A673 (cell line): ENCODE measurements at places on chromosomes 3 and 15.

DNA sequence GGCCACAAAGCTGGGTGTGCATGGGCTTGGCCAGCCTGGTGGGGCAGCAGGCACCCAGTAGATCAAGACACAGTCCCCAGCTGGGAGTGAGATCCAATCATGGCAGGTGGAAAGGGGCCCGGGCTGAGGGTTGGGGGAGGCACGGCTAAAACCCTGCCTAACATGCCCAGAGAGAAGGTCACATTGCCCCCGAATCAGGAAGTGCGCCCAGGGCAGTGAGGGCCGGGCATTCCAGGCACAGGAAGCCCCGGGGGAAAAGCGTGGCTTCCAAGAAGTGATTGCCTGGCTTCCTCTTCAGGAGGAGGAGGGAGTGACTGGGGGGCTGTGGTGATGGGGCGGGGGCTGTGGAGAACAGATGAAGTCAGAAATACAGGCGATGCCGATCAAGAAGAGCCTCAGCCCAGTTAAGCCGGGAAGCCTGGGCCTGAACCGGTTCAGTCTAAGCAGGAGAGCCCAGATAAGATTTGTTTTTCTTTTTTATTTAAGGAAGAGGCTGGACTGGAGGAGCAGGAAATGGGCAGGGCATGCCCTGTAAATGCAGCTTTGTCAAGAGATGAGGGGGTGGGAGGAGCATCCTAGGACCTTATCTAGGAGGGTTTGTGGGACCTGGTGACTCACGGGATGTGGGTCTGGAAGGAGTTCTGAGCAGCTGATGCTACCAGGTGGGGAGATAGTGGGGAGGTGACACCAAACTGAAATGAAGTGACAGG lies 83.9 kb downstream of the CHSY1 start:
- no peak overlapping the region for H3K4me3 ChIP-seq
- peaks cover 19% of the 10 kb centered on the region for H3K4me1 ChIP-seq
- H3K27me3 ChIP-seq = no peaks in the 10 kb centered on the region
- peak overlapping the region; percentile 31 for H3K27ac ChIP-seq
- DNase-seq = no peak

DNA sequence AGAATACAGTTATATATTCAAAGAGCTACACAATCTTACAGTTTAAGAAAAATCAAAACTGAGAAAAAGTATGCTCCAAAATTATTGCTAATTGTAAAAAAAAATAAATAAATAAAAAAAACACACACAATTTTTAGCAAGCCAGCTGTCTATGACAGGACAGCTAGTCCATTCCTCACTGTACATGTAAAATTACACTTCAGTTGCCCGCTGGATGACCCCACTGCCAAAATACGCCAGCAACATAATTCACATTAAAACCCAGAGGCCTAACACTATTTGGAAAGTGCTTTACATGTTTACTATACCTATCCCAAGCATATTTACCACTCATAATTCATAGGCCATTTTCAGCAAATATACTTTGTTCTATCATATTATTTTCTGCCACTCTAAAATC lies 5.8 kb downstream of the MYO9A start:
- no peaks in the 10 kb centered on the region for H3K27me3 ChIP-seq
- H3K4me3 ChIP-seq = no peak overlapping the region
- peaks cover 9% of the 10 kb centered on the region for H3K4me1 ChIP-seq
- H3K36me3 ChIP-seq = no peaks in the 10 kb centered on the region

- H3K27ac ChIP-seq = no peak overlapping the region
- no peaks in the 10 kb centered on the region for H3K4me1 ChIP-seq
- no peaks in the 10 kb centered on the region for H3K27me3 ChIP-seq
Observed at GRCh38 chr3:192958219-192958872, 40.7 kb upstream of the MB21D2 start.

DNA sequence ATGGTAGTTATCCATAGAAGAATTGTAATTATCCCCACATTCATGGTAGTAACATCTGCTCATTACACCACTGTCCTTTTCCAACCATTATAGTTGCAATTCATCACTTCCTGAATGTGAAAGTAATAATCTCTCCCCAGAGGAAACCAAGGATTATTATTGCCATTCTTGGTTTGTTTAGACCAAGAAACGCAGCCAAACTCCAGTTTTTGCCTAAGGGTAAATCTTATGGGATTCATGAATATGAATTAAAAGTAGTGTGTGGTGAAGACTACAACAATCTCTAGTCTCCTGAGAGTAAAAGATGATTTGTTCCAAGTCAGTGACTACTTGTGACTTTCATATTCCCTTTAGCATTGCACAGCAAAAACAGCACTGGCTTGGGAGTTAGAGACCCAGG lies 45.7 kb upstream of the ABI3BP start:
- peak overlapping the region; percentile 71 for H3K27ac ChIP-seq
- H3K4me1 ChIP-seq = peaks cover 22% of the 10 kb centered on the region
- peak; percentile 87 for DNase-seq
- no peaks in the 10 kb centered on the region for H3K27me3 ChIP-seq
- no peaks in the 10 kb centered on the region for H3K36me3 ChIP-seq

- no peaks in the 10 kb centered on the region for H3K36me3 ChIP-seq
- no peaks in the 10 kb centered on the region for H3K27me3 ChIP-seq
- no peak overlapping the region for H3K27ac ChIP-seq
- DNase-seq = no peak
Observed at GRCh38 chr3:353191-353739, 156.7 kb downstream of the CHL1 start.

DNA sequence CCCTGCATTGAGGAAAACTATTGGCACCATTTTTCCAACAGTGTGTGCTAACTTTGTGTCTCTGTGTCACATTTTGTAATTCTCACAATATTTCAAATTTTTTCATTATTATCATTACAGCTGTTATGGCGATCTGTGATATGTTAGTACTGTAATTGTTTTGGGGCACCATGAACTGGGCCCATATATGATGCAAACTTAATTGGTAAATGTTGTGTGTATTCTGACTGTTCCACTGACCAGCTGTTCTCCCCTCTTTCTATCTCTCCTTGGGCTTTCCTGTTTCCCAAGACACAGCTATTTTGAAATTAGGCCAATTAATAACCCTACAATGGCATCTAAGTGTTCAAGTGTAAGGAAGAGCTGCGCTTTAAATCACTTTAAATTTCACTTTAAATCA lies 2.2 kb upstream of the CYP8B1 start:
- no peaks in the 10 kb centered on the region for H3K27me3 ChIP-seq
- H3K27ac ChIP-seq = no peak overlapping the region
- H3K4me3 ChIP-seq = no peak overlapping the region
- no peak for DNase-seq

DNA sequence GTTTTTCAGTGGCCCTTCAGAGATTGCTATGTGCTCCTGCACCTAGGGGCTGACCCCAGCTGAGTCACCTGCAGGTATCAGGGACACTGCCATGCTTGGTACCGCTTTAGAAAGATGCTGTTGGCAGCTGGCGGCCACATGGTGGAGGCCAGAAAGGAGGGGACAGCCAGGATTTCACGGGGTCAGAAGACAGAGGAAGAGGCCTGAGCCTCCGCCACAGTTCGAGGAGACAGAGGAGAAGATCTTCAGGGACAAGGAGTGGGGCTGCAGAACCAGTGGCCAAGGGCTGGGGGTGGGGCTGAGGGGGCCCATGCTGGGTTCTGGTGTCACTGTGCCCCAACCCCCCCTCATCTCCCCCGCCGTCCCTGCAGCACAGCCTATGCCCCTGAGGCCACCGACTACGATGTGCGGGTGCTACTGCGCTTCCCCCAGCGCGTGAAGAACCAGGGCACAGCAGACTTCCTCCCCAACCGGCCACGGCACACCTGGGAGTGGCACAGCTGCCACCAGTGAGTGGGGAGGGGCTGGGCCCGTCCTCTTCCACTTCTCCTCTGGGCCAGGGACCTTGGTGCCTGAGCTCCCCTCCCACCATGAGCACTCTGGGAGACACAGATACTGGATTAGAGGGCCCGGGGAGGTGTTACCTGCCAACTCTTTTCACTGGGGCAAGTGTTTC lies 19.9 kb downstream of the LOXL1 start:
- peaks cover 13% of the 10 kb centered on the region for H3K4me1 ChIP-seq
- H3K4me3 ChIP-seq = no peak overlapping the region
- H3K27ac ChIP-seq = no peak overlapping the region
- DNase-seq = no peak
- peaks cover 15% of the 10 kb centered on the region for H3K36me3 ChIP-seq

GRCh38 chr3:297585-297984 lies 101.0 kb downstream of the CHL1 start:
- no peaks in the 10 kb centered on the region for H3K4me1 ChIP-seq
- H3K27ac ChIP-seq = no peak overlapping the region
- peak; percentile 9 for DNase-seq
- no peaks in the 10 kb centered on the region for H3K27me3 ChIP-seq

- no peak overlapping the region for H3K4me3 ChIP-seq
- no peaks in the 10 kb centered on the region for H3K4me1 ChIP-seq
- no peaks in the 10 kb centered on the region for H3K27me3 ChIP-seq
- no peaks in the 10 kb centered on the region for H3K36me3 ChIP-seq
- DNase-seq = no peak
Observed at GRCh38 chr3:144708437-144708836, 736.8 kb downstream of the DIPK2A start.

GRCh38 chr3:72261566-72262564 lies 476.9 kb upstream of the PROK2 start:
- no peak for DNase-seq
- H3K4me1 ChIP-seq = no peaks in the 10 kb centered on the region
- H3K27ac ChIP-seq = no peak overlapping the region
- H3K36me3 ChIP-seq = no peaks in the 10 kb centered on the region

DNA sequence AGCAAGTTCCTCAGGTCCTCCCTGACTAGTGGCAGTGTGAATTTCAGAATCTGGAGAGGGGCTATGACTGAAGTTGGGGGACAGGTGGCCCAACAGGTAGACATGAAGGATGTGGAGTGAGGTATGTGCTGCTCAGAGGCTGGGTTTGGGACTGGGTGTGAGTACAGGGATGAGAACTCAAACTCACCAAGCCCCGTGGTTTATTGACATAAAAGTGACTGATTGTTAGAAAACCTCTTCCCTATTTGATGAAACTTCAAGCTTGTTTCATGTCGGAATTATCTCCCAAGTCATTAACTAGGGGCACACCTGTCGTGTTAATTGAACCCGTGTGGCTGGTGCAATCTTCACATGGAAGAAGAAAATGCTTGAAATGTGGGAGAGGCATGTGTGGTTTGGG lies 27.1 kb downstream of the FGD5 start:
- H3K27me3 ChIP-seq = peaks cover 54% of the 10 kb centered on the region
- no peaks in the 10 kb centered on the region for H3K36me3 ChIP-seq
- DNase-seq = no peak

- DNase-seq = no peak
- H3K4me1 ChIP-seq = no peaks in the 10 kb centered on the region
- H3K36me3 ChIP-seq = no peaks in the 10 kb centered on the region
- no peak overlapping the region for H3K27ac ChIP-seq
- H3K4me3 ChIP-seq = no peak overlapping the region
Observed at GRCh38 chr3:56137415-56137814, 330.9 kb downstream of the ERC2 start.

DNA sequence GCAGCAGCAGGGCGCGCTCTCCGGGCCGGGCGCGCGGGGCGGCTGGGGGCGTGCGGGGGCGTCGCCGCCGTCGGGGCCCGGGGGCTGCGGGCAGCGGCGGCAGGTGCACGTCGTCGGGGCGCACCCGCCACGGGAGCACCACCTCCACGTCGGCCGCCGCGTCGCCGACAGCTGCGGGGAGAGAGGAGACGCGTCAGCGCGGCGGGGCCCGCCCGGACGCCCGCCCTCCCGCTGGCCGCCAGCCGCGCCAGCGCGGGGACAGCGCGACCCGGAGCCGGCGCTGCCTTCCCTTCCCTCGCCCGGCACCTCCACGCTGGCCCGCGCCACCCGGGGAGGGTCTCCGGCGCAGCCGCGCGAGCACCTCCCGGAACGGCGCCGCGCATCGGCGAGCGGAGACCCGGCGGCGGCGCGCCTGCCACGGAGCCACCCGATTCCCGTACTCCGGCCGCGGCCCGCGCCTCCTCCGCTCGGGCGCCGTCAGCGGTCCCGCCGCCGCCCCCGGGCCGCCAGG lies 481 bp downstream of the ADAMTS17 start:
- no peaks in the 10 kb centered on the region for H3K36me3 ChIP-seq
- no peak for DNase-seq

- H3K4me1 ChIP-seq = no peaks in the 10 kb centered on the region
- H3K27me3 ChIP-seq = no peaks in the 10 kb centered on the region
- no peak overlapping the region for H3K27ac ChIP-seq
- no peak overlapping the region for H3K4me3 ChIP-seq
Observed at GRCh38 chr3:183541235-183541655, 14.3 kb downstream of the KLHL6 start.

DNA sequence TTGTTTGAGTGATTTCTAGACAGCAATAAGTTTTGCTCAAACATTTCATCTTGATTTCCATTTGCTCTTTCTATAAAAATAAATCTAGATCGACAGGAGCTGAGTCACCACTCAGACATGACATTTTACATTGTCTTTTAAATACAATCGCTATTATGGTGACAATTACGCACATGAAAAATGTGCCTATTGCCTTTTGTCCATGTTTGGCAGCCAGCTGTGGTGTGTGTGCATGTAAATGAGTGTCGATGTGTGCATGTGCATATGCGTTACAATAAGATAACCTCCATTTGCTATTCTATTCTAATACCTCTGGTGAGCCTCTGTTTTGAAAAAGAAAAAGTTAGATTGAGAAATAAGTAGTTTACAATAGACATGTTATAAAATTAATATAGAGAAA lies 89.7 kb upstream of the GRM7 start:
- H3K27ac ChIP-seq = no peak overlapping the region
- no peaks in the 10 kb centered on the region for H3K27me3 ChIP-seq

- no peak overlapping the region for H3K4me3 ChIP-seq
- H3K36me3 ChIP-seq = no peaks in the 10 kb centered on the region
Observed at GRCh38 chr3:192931825-192932224, 14.2 kb upstream of the MB21D2 start.

DNA sequence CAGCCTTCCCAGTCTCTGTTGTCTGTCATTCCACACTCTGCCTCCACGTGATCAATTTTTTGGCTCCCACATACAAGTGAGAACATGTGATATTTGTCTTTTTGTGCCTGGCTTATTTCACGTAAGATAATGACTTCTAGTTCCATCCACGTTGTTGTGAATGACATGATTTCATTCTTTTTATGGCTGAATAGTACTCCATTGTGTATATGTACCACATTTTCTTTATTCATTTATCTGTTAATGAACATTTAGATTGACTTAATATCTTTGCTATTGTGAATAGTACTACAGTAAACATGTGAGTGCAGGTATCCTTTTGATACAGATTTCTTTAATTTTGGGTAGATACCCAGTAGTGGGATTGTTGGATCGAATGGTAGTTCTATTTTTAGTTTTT lies 31.4 kb downstream of the ASB14 start:
- no peak for DNase-seq
- no peak overlapping the region for H3K27ac ChIP-seq
- H3K4me3 ChIP-seq = no peak overlapping the region
- no peaks in the 10 kb centered on the region for H3K4me1 ChIP-seq
- H3K27me3 ChIP-seq = no peaks in the 10 kb centered on the region
- peaks cover 29% of the 10 kb centered on the region for H3K36me3 ChIP-seq

- no peak overlapping the region for H3K4me3 ChIP-seq
- DNase-seq = no peak
- no peak overlapping the region for H3K27ac ChIP-seq
- no peaks in the 10 kb centered on the region for H3K36me3 ChIP-seq
- H3K4me1 ChIP-seq = no peaks in the 10 kb centered on the region
- H3K27me3 ChIP-seq = no peaks in the 10 kb centered on the region
Observed at GRCh38 chr15:69789648-69790393, 307.9 kb downstream of the TLE3 start.
